ENCODE measurements at places on chromosomes 7 and 10.

- no peak for DNase-seq
Measured at GRCh38 chr7:3527496-3528124, 226.6 kb downstream of the SDK1 start.

DNA sequence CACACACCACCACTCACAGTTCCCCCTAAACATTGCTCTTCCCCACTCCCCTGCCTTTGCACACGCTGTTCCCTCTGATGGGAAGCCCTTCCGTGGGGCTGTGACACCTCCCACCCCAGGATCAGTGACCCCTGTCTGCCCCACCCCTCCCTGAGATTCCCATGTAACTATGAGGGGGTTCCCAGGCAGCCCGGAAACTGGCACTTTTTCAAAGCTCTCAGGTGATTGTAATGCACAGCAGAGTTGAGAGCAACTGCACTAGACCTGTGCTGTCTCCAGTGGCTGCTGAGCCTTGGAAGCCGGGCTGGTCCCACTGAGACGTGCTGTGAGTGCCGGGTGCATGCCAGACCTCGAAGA is 29.8 kb downstream of the GPRIN2 start:
- DNase-seq = no peak

- no peak for DNase-seq
Measured at GRCh38 chr10:86698207-86698940, 30.1 kb downstream of the LDB3 start.

DNA sequence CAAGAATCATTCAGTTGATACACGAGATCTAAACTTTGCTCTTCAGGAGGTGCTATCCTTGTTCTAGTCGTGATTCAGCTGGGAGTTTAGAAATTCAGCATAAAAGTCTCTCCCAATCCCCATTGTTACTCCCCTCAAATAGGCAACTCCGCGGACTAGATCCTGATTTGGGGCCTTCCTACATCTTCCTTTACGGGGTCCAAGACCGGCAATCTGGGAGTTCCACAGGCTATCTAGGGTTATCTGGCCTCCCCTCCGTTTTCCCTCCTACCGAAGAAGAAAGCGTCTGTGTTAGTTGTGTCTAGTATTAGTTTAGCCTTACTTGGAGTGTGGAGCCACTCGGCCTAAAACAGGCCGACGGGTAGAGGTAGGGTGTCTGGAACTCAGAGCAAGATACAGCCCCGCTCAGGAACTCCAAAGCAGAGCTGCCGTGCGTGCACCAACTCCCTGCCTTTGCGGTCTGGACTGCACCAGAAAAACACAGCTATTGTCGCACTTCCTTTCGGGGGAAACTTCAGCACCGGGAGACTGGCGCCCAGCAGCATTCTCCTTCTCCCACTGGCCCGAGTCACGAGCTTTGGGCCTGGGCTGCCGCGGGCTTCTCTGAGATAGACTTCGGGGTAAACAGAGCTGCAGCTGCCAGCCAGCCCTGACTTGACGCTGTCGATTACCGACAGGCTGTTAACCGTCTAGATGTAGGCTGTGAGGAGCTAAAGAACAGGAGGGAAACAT is 1.5 kb upstream of the DLX5 start:
- no peak for DNase-seq

- no peak for DNase-seq
Measured at GRCh38 chr7:158863611-158864506, 7.5 kb downstream of the DYNC2I1 start.

- DNase-seq = no peak
Measured at GRCh38 chr10:133302230-133302629, 6.4 kb downstream of the TUBGCP2 start.

Data from stimulated activated CD4-positive, alpha-beta T cell treated with anti-CD3 and anti-CD28 coated beads, TNF-alpha, amount 100 ng/mL, for 24 hours (primary cell).